ENCODE measurements at places on chromosomes 4 and X.
A peak's percentile ranks its signal among the peaks of the same experiment; 100 is the strongest.

GRCh38 chrX:39059866-39060265, 258.6 kb downstream of the MID1IP1 start:
- DNase-seq: no peak

GRCh38 chrX:3256868-3257267, 89.6 kb downstream of the MXRA5 start:
- no peak for DNase-seq

- DNase-seq: no peak
Observed at GRCh38 chr4:139243448-139244365, 36.3 kb downstream of the MGARP start.

GRCh38 chr4:181645489-181645888, 597.7 kb upstream of the TENM3 start:
- DNase-seq: no peak

DNA sequence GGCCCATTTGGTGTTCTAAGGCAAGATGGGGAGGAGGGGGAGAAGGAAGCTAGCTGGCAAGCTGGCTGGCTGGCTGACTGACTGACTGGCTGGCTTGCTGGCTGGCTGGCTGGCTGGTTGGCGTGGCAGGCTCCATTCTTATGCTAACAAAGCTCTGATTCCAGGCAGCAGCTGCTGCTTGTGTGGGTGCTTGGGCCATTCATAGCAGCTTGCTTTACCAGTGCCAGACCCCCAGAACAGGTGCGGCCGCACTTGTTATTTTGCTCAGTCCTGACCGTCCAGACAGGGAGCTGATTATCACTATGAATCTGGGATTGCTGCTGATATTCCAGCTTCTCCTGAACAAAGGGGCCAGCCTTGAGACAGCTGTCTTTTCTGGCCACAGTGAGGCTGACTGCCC, 131.2 kb upstream of the PAK3 start:
- DNase-seq: no peak

DNA sequence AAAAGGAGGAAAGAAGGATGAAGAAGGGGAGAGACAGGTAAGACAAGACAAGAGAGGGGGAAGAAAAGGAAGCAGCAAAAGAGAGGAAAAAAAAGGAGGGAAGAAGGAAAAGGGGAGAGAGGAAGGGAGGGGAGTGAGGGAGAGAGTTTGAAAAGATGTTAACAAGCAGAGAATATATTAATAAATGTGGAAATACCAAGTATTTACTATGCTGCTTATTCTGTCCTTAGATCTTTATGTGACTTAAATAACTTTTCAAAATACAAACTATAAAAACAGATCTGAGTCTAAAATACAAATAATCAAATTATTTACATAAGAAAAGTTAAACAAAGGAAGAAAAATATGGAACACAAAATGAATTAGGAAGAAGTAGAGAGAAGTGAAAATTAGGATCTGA, 18.4 kb upstream of the COX18 start:
- no peak for DNase-seq

- DNase-seq: no peak
Observed at GRCh38 chr4:16579866-16580265, 318.6 kb downstream of the LDB2 start.

DNA sequence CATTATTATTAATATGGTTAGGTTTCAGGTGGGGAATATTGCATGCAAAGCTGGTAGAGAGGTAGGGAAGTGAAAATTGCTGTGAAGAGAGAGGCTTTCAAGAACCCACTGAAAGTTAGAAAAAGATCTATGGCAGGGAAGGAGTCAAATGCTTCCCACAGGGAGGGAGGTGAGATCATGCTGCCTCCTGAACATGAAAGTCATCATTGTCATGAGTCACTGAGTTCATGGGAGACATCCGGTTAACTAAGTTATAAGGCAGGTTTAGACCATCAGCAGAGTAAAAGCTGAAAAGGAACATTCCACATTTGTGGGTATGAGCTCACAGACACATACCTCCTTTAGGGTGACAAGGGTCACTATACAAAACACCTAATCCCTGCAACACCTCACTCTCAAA, 16.2 kb downstream of the GATB start:
- DNase-seq: no peak

DNA sequence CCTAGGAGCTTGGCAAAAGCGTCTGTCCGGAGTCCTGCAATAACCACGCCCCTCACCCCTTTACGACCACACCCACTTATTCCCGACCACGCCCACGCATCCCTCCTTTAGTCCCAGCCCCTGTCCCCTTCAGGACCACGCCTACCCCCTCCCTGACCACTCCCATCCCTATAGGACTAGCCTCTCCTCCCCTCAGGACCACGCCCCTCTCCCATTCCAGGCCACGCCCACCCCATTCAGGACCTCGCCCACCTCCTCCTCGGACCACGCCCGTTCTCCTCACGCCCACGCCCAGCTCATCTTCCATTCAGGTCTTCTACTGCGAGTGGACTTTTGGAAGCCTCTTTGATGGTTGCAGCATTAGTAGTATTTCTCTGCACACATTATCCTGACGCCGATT, 131.2 kb upstream of the STX18 start:
- DNase-seq: no peak

GRCh38 chr4:67437974-67438713, 107.2 kb downstream of the CENPC start:
- no peak for DNase-seq

DNA sequence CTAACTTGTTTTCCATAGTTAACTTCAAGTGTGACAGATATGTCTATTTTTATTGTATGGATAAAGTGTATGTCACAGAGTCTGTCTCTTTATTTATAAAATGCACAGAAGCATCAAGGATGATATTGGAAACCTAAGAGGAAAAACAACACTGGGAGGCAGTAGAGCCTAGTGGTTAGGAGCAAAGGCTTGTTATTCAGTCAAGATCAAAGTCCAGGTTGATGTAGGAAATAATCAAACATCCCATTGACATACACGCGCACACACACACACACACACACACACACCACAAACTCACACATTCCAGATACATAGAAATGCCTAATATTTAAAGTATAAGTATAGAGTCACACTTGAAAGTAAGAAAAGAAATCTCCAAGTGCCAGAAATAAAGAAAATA, 206.8 kb downstream of the CHRDL1 start:
- peak; percentile 53 for DNase-seq

DNA sequence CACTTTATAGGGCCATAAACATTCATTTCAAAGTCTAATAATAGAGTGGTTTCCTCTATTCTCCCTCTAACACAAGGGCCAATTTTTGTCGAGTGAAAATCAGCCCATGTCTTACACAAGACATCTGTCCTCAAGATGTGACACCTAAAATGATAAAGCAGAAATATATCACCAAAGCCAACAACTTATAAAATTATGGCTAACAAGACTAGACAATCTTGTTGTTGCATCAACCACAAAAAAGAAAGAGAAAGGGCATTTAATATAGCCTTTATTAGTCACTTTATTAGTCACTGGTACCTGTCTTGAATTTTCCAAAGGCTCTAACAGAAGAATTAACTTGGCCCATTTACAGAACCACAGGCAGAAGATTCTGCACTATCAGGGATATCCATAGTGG, 161.6 kb downstream of the SMIM20 start:
- no peak for DNase-seq

GRCh38 chrX:1397001-1397400, 5.1 kb upstream of the SLC25A6 start:
- DNase-seq: no peak

DNA sequence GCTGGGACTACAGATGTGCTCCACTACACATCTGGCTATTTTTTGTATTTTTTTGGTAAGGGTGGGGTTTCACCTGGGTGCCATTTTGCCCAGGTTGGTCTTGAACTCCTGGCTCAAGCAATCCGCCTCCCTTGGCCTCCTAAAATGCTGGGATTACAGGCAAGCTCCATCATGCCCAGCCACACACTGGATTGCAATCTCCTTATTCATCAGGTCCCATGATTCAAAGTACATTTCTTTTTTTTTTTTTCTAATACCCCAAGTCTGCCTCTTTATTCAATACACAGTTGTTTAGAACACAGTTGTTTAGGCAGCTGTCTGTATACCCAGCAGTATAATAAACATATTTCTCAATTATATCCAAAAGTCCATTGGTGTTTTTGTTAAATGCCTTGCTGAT, 130.3 kb upstream of the ARSJ start:
- DNase-seq: no peak

- DNase-seq: no peak
Observed at GRCh38 chrX:16002185-16002584, 121.2 kb upstream of the GRPR start.

DNA sequence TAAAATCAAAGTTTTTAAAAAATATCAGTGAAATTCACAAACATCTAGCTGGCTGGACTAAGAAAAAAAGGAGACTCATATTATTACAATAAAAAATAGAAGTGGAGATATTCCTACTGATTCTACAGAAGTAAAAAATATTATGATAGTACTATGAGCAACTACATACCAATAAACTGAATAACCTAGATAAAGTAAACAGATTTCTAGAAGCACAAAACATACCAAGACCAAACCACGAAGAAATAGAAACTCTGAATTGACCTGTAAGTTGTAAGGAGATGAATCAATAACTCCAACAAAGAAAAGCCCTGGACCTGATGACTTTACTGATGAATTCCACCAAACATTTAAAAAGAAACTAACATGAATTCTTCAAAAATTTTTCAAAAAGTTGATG, 867.3 kb downstream of the PCDH18 start:
- DNase-seq: no peak

DNA sequence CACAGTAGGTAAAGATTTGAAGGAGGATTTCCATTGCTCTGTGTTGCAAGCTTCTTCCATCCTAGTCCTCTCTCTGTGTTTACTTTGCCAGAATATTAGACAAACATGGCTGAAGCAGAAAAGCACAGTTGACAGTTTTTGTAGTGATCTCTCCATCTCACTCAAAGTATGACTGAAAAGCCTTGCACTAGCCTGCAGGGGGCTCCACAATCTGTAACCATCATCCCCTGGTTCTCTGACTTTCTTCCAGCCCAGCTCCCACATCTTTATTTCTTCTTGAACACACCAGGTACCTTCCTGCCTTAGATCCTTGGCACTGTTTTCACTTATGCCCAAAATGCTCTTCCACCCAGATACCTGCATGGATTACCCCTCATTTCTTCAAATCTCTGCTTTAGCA, 34.1 kb upstream of the HHIP start:
- DNase-seq: no peak

- DNase-seq: no peak
Observed at GRCh38 chr4:181702864-181703495, 540.2 kb upstream of the TENM3 start.

DNA sequence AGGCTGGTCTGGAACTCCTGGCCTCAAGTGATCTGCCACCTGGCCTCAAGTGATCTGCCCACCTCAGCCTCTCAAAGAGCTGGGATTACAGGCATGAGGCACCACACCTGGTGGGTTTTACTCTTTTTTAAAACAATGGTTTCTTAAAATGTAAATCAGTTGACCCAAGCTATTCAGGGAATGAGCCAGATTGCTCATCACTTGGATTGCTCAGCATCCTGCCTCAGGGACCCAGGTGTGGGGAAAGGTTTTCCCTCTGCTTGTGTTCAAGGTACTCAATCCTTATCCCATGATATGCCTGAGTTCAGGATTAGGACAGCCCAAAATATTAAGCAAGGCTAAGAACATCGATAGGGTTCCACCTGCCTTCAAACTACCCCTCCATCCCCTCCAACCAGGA, 67.4 kb downstream of the CHRNA9 start:
- no peak for DNase-seq

- no peak for DNase-seq
Observed at GRCh38 chrX:105752338-105752956, 69.9 kb upstream of the NRK start.

DNA sequence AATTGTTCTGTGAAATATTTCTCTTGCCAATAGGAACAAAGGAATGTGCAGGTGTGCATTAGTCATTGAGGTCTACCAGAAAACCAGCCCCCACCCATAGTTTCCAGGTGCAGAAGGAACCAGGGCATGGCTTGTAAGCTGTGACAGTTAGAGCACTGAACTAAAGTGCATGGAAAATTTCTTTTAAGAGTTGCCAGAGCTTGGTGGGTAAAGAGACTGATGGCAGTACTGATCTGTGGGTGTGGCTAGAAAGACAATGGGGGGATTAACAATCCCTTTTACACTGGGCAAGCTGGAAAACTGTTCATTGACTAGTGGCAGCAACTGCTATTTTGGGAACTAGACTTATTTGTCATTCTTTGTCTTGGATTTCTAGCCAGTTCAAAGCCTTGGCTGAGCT, 326.9 kb downstream of the PCDH19 start:
- DNase-seq: no peak

DNA sequence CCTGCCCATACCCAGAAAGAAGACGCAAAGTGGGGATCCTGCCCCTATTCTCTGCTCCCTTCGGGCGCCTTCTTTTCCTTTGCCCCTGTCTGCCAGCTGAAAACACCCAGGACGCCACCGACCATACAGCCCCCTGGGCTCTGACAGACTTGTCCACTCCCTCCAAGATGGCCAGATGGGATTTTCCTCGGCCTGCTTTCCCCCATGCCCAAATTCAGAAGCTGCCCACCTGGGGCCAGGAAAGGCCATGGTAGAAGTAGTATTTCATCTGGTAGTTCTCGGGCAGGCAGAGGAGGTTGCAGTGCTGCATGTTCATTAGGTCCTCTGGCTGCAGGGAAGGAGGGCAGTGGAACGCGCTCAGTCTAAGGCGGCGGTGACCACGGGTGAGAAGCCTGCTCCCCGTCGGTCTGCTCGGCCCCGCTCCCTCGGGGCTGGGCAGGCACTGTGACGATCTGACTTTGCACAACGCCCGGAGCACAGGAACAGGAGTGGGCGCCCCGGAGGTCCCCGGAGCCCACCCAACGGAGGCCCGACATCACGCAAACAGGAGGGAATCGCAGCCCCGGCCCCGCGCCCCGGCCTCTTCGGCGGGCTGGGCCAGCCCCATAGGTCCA, 582 bp downstream of the NAA10 start:
- no peak for DNase-seq

DNA sequence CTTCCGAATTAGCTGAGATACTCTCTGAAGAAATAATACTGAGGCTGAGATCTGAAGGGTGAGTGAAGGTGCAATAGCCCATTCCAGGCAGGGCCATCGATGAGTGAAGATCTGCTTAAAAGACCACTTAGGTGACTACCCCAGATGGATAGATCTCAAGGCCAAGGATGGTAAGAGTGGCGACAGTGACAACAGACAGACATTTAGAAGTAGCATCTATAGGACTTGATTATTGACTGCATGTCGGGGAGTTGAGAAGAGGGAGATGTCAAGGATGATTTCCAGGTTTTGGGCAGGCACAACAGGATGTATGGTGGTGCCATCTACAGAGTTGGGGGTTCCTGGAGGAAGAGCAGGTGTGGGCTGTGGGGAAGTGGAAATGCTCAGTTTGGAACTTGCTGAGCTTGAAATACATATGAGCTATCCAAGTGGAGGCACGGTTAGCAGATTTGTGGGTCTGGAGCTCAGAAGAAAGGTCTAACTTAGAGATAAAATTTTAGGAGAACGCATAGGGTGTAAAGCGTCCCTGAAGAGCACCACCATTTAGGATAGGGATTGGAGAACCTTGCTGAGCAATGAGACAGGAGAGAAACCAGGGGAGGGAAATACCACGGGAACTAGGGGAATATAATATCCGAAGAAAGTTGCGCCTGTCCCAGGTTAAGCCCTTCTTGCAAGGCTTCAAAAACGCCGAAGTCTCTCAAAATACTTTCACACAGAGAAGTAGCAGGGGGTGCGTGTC, 688 bp downstream of the UFSP2 start:
- DNase-seq: no peak

- DNase-seq: no peak
Observed at GRCh38 chrX:133723930-133724329, 261.5 kb downstream of the GPC3 start.

- no peak for DNase-seq
Observed at GRCh38 chr4:70749313-70749712, 27.5 kb downstream of the RUFY3 start.

GRCh38 chr4:171430495-171430894, 382.7 kb upstream of the GALNTL6 start:
- DNase-seq: no peak

GRCh38 chrX:119698845-119699244, 5.9 kb upstream of the SEPTIN6 start:
- DNase-seq: peak; percentile 35
